ENCODE measurements at places on chromosomes 7 and 10.
A peak's percentile ranks its signal among the peaks of the same experiment; 100 is the strongest.

DNA sequence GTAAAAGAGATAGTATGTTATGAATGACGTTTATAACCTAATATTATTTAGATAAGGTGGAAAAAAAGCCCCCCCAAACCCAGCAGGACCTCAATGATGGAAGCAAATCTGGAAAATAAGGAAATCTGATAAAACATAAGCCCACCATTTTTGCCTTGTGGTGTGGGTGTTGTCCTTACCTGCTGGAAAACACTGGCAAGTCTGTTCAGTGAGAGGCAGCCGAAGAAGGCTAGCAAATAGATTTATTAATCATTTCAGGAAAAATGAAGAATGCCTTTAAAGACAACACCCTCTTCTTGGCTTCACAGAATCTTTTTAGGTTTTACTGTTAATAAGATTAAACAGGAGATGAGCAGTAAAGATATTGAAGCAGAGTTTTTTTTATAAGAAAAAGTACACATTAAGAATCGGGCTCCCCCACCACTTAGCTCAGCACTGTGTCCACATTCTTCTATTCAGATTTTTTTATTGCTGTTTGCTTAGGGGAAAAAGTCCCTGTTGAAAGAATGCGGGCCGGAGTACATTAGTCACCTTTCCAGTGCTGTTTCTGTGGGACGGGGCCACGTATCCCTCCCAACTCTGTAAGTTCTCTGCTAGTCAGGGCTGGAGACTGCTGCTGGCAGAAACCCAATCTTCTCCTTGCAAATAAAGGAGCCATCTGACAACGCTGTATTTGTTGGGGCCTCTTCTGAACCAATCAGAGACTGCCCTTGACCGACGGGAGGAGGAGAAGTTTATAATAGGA, 104.1 kb downstream of the EVX1 start:
- DNase-seq = no peak

DNA sequence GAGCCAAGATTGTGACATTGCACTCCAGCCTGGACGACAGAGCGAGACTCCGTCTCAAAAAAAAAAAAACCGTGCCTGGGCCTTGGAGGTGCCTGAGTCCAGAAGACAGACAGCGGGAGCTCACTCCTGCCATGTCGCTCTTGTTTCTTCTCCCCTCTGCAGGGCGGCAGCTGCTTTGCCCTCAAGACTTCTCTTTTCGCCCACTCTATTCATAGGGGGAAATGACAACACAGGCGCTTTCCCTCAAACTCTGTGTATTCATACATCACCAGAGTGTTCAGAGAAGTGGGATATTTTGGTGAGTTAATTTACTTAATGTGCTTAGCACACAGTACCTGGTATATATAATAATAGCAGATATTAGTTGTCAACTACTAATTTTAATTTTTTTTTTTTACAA, 44.5 kb downstream of the FOXK1 start:
- DNase-seq = no peak

- no peak for DNase-seq
Measured at GRCh38 chr7:45657136-45657889, 83.1 kb downstream of the ADCY1 start.

DNA sequence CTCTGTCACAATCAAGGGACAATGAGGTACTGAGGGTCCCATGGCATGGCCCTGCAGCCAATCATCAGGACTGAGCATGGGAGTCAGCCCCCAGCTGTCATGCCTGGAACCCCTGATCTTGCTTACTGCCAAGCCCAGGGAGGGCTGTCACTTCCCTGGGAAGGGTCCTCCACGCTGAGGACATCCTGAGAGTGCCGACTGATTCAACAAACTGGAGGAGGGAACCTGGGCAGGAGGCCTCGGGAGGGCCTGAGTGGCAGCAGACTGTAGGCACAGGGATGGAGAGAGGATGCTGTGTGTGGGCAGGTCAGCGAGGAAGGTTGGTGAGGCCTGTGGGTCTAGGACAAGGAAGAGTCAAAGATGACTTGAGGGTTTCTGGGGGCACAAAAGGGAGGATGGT, 154.3 kb downstream of the ZNF248 start:
- DNase-seq = no peak

- DNase-seq = peak; percentile 69
Measured at GRCh38 chr7:107742678-107743566, 1.0 kb upstream of the CBLL1 start.
